D341Med (cell line): ENCODE measurements at places on chromosomes 5 and 9.

- peak; percentile 20 for DNase-seq
Measured at GRCh38 chr5:128539038-128539429, 989 bp upstream of the FBN2 start.

GRCh38 chr5:180294913-180295555, 3.2 kb upstream of the MAPK9 start:
- no peak for DNase-seq

GRCh38 chr9:69696802-69697201, 24.6 kb upstream of the APBA1 start:
- DNase-seq = no peak

GRCh38 chr5:151008210-151008491, 12.2 kb upstream of the GPX3 start:
- no peak for DNase-seq

DNA sequence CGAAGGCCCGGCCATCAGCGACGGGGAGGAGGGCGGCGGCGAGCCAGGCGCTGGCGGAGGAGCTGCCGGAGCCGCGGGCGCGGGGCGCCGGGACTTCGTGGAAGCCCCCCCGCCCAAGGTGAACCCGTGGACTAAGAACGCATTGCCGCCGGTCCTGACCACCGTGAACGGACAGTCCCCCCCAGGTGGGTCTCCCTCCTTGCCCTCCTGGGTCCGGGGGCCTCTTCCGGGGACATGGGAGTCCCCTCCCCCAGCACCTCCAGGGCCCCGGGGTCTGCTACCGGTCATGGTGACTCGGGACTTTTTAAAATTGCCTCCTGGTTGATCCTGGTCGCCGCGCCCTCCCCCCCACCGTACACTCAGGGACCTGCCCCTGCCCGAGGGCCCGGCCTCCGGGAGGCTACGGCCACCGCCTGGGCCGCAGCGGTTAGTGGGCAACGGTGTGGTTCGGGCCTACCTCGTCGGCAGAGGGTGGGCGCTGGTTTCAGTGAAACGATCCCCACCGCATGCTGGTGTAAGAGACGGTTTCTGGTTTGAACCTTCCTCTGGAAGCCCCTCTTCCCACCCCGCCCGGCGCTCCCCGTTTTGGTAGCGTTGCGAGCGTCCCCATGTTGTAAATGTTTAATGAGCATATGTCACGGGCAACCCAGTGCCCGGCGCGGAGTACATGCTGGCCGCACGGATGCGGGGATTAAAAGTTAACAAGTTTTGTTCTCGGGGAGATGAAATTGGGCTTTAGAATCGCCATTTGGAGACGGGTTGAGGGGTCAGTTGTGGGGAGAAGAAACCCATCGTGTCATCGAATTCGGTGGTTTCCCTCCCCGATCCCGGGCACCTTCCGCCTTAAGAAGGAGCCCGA, 1.1 kb downstream of the LARP1 start:
- DNase-seq = no peak

DNA sequence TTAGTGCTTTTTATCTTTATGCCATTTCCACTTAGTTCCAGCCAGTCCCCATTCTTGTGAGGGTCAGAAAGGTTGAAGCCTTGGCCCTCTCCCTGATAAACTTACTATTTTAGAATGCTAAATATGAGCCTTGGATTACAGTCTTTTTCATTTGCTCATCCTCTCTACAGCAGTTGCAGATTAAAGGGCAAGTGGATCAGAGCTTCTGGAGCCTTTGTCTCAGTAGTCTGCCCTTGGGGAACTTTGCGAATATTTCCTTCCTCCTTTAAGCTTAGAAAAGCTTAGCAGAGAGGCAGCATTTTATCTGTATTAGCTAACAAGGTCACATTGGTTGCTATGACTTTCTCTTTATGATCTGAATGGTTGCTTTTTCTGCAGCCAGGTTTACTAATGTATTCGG, 11.5 kb downstream of the FSD1L start:
- no peak for DNase-seq

- no peak for DNase-seq
Measured at GRCh38 chr5:181189363-181189961, 15.5 kb downstream of the TRIM7 start.

- no peak for DNase-seq
Measured at GRCh38 chr5:173499471-173500212, 116.8 kb downstream of the BOD1 start.

- no peak for DNase-seq
Measured at GRCh38 chr5:87418506-87418905, 5.8 kb upstream of the CCNH start.

DNA sequence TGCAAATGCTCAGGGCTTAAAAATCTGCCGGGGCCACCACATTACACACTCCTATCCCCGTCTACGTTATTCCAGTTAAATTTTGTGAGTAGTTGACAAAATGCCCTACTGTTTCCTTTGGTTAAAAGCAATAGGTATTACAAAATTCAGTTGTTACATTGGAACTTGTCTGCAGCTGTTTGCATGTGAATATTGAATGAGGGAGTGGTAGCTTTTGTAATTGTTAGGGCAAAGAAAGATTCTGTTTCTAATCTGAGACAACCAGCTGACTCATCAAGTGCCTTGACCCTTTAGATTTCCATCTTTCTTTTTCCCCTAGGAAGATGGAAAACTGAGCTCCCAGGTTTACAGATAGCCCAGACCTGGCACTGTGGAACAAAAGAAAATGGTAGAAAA, 30.2 kb downstream of the MAML1 start:
- no peak for DNase-seq

GRCh38 chr9:18851069-18851795, 181.8 kb downstream of the SAXO1 start:
- DNase-seq = no peak

DNA sequence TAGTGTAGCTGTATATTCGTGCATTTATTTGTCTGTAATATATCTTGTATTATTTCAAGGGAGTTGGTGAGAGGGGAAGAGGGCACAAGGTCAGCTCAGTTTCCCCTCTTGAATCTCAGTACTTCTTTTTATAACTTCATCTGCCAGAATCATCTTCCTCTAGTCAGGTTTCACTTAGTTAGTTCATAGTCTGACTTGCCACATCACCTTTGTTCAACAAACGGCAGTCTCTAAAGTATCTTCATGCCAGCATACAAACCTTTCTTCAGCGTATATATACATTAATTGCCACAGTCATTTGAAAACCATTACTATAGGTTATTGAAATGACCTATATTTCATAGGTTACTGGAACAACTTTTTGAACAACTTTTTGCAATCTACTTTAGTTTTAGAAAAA, 1.6 kb downstream of the ECM2 start:
- DNase-seq = no peak

GRCh38 chr5:82884821-82885471, 192.2 kb downstream of the TMEM167A start:
- no peak for DNase-seq

- DNase-seq = no peak
Measured at GRCh38 chr5:161790926-161791325, 57.0 kb upstream of the GABRA1 start.

- no peak for DNase-seq
Measured at GRCh38 chr5:16903480-16904300, 32.4 kb downstream of the MYO10 start.

DNA sequence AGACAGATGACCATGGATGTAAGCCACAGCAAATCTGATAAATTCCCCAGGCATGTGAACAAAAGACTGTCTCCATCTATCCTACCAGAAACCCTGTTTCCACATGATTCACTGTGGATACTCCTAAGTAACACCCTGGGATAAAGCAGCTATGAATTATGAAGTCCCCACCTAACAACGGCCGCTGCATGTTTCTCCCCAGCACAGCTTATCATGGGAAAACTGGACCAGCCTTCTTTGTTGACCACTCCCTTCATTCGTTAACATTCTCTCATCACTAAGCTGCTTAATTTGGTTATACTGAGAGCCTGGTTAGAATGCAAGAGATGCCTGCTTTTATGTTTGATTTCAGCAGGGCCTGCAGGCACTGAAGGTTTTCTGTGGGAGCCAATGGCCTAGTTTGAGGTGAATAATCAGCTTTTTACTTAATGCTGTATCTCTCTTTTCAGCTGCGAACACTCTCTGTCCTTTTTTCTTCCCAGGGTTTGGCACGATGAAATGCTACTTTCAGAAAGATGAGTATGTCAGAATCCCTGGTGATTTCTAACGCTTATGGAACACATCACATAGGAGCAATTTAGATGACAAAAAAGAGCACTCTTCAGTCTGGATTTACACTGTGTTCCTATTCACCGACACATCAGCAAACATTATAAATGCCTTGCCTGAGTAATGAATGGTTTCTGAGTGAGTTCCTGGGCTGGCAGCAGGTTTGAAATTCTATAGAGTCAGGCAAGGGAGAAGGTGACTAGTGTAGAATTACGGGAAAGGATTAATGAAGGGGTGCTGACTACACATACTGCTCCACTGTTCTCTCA, 318.4 kb upstream of the ZNF608 start:
- DNase-seq = no peak

DNA sequence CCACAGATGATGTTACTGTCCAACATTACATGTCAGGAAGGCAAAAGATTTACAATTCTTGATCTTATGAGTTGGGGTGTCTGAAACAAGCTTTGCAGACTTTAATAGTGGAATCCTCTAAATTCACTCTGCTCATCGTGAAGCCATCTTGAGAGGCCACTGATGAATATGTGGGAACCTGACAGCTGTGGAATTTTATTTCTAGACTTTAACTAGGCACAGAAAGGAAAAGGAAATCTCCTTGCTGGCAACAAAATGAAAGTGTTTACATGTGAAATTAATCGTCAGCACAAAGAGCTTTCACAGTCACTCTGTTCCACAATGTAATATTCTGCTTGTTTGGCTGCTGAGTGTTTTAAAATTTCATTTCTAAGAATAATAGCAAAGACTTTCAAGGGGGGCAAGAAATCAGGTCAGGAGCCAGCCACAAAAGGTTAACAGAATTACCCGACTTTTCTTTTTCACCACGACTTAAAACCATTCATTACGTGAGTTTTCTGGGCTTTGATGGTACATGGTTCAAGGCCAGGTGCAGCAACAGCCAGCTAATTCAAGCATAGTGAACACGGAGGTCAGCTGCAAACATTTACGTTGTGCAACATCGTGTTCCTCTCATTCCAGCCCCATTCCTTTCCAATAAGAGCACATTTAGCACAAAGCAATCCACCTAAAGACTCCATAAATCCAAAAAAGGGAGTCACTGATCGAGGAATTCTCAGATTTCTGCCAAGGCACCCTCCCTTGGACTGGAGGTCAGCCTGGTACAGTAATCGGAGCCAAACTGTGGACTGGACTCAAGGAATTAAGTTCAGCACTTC, 14.6 kb downstream of the NREP start:
- no peak for DNase-seq

DNA sequence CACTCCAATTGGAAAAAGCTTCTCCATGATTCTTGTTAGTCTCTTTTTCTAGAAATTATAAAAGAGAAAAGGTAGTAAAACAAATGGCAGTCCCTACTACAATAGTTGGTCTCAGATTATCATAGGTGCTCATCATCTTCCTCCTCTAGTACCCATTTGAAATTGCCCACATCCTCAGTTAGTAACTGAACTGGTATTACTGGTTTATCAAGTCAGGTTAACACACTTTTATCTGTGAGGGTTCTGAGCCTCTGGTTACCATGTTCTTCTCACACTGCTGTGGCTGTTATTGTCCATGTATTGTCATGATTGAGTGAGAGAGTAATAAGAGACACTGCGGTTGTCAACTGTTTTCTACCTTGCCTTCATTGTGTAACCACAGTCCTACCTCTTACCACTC, 901.7 kb downstream of the TLE1 start:
- DNase-seq = no peak

- DNase-seq = no peak
Measured at GRCh38 chr5:68224509-68225187, 9.1 kb downstream of the PIK3R1 start.

- DNase-seq = no peak
Measured at GRCh38 chr5:140563596-140563995, 802 bp downstream of the APBB3 start.

DNA sequence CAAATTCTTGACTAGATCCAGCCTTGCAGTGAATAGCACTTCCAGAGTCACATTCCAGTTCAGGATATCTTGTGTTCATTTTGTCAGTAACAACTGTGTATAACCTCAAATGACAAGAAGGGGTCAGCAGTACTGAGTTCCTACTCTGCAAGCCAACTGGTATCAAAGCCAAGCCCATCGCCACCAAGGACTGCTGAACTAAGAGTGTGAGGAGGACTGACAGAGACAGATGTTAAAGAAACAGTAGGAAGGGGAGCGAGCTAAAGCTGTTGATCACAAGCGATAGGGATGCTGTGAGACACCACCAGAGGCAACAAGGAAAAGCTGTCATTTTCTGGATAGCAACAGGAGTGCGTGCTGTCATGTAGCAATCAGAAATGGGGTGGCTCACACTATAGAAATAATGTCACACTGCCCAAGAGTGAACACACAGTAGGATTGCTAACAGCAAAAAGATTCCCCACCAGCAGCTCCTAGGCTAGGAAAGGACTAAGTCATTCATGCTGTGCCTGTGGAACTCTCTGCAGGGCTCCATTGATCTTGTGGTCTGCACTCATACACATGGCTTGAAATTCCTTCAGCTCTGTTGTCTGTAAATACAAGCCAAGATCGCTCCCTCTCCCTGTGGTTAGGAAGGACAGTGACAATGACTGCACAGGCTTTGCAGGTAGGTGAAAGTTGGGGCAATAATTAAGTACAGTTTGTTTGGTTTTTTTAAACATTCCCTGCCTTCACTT, 658.6 kb downstream of the NR2F1-AS1 start:
- DNase-seq = no peak

DNA sequence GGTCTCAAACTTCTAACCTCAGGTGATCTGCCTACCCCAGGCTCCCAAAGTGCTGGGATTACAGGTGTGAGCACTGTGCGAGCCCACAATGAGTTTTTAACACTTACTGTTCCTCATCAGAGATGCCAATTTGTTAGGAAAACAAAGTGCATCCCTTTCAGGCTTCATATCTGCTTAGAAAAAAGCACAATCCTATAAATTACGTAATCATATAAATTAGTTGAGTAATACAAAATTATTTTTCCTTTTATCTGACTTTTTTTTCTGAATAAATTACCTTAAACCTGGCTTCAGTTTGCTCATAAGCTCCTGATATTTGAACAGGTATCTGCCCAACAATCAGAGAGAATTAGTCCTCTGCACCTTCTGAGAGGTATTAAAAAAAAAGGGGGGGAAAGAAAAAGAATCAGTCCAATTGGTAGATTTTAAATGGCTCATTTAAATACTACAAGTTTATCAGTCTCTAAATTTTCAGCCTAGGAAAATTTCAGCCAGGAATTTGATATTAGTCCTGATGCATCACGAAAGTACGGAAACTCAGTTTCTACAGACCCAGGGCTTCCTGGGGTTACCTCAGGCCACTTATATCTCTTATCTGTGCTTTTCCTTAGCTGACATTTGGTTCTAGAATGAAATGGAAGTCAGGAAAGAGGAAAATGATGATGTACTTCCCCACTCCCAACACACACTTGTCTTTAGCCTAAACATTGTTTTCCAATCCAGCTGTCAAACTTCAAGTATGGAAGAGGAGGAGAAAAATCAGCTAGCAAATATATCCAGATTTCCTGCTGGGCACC, 26.8 kb downstream of the ITGA1 start:
- DNase-seq = no peak
